ENCODE measurements at places on chromosomes 4 and X.
A peak's percentile ranks its signal among the peaks of the same experiment; 100 is the strongest.

DNA sequence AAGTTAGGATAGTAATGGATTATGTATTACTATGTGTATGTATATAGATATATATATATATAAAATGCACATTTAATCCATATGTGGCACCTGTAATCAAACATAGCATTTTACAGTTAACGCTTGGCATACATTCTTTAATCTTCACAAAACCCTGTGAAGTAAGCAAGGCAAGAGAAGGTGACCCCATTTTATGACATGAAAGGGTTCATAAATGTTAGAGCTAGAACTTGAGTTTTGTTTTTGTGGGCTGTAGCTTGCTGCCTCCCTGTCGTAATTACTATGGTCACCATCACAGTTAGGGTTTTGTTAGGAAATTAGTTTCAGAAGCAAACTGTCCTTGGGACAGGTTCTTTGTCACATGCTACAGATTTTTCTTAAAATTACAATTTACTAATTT, 13.8 kb upstream of the CYP2U1 start:
- H3K4me1 ChIP-seq = no peaks in the 10 kb centered on the region
- no peak for DNase-seq
- H3K27me3 ChIP-seq = no peaks in the 10 kb centered on the region
- H3K36me3 ChIP-seq = no peaks in the 10 kb centered on the region

DNA sequence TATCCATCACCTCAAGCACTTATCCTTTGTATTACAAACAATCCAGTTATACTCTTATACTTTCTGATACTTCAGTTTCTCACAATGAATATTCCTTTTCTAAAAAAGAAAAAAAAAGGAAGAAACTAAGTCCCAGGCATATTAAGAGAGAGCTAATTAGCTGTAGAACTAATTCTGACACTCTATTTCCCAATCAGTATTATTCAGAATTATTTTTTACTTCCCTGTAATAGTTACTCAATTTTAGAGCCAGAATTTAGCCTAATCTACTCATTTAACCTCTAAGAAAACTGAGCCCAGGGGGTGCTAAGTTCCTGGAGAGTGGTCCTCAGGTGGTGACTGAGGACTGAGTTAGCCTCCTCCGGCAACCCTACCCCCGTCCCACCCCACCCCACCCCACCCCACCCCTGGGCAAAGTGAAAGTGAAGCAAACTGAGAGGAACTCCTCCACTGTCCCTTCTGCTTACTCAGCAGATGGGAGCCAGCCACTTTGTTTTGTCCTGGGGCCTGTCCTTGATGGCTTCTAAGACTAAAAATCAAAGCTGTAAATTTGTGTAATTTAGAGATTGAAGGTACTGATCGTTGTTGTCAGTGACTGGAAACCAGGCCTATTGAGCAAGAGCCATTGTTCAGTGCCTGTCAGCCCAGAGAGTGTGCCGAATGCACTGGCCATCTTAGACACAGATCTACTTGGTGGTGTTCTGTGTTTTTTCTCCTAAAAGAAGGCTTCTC, 162.1 kb downstream of the CBR4 start:
- H3K36me3 ChIP-seq = no peaks in the 10 kb centered on the region
- no peaks in the 10 kb centered on the region for H3K27me3 ChIP-seq

DNA sequence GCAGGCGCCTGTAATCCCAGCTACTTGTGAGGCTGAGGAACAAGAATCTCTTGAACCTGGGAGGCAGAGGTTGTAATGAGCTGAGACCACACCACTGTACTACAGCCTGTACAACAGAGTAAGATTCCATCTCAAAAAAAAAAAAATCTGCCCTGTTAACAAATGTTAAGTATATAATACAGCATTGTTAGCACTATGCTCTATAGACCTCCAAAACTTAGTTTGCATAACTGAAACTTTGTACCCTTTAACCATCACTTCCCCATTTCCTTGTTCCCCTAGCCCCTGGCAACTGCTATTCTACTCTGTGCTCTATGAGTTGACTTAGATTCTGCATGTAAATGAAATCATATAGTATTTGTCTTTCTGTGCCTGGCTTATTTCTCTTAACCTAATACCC, 76.7 kb downstream of the TAB3 start:
- H3K4me3 ChIP-seq = no peak overlapping the region
- no peaks in the 10 kb centered on the region for H3K27me3 ChIP-seq

DNA sequence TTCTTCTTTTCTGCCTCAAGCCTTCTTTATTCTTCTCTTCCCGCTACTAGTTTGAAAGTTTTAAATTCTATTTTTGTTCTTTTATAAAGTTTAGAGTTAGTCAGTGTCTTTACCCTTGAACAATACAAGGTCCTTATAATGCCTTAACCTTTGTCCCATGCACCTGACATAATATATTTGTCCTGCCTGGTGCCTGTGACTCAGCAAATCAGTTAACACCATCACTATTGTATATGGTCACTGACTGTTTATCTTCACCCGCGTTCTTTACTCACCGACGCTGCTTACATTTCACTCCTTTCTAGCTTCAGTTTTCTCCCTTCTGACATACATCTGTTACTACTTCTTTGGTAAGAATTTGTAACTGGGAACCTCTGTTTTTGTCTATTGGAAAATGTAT, 5.7 kb downstream of the SMIM20 start:
- no peak overlapping the region for H3K27ac ChIP-seq
- H3K27me3 ChIP-seq = no peaks in the 10 kb centered on the region
- H3K36me3 ChIP-seq = no peaks in the 10 kb centered on the region
- H3K4me3 ChIP-seq = no peak overlapping the region

DNA sequence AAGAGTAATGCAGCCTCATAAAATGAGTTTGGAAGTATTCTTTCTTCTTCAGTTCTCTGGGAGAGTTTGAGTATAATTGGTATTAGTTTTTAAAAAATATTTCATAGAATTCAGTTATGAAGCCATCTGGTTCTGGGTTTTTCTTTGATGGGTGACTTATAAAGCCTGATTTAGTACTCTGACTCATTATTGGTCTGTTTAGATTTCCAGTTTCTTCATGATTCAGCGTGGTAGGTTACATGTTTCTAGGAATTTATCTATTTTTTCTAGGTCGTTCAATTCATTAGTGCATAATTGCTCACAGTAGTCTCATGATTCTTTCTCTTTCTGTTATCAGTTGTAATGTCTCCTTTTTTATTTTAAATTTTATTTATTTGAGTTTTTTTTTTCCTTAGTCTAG, 111.2 kb downstream of the CEP44 start:
- H3K27me3 ChIP-seq = no peaks in the 10 kb centered on the region
- H3K36me3 ChIP-seq = no peaks in the 10 kb centered on the region
- H3K27ac ChIP-seq = no peak overlapping the region
- peak; percentile 86 for DNase-seq
- no peaks in the 10 kb centered on the region for H3K4me1 ChIP-seq

All from fibroblast of lung (primary cell).